ENCODE measurements at places on chromosomes 13 and 19. TPM values are rescaled to one million over a fixed set of nuclear protein-coding genes. Genes with fewer than 3 reads are reported as not detected.

LMTK3 gene
- 28.2 TPM for total RNA-seq

SULT2A1 gene
- not detected for total RNA-seq

- no peaks in the 10 kb centered on the region for H3K27me3 ChIP-seq
- DNase-seq: no peak
- H3K36me3 ChIP-seq: peaks cover 13% of the 10 kb centered on the region
- no peak overlapping the region for H3K27ac ChIP-seq
- no peak overlapping the region for H3K4me3 ChIP-seq
Observed at GRCh38 chr13:49545661-49546060, 39.7 kb downstream of the RCBTB1 start.

DNA sequence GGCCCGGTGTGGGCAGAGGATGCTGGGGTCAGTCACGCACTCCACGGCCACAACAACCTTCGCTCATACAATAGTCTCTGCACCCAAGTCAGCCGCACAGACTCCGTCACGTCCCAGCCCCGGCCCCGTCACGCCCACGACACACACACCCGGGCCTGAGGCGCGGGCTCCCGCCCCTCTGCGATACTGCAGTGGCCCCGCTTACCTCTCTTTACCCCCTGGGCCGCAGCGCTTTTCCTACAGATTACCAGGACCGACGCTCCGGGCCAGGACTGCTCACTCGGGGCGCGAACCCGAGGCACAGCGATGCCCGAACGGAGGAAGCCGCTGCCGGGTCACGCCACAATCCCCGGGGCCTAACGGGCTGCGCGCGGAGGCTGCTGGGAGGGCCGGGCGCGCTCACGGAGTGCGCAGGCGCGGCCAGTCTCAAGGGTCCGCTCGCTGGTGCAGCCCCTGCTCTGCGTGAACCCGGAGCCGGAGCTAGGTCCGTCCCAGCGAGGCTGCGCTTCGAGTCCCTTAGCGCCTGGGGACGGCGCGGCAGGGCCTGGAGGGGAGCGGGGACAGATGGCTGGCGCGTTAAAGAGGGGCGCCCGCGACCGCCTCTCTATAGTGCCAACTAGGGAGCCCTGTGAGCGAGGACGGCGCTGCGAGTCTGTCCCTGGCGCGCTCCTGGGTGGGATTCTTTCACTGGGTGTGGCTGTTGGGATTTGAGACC, at the start of gene ZFP82:
TSS of gene ZFP82 (minus strand) at position 358 of the 715 bp plus-strand sequence. CDS start 8,855 bp downstream, outside the sequence.
- H3K4me1 ChIP-seq: peaks cover 19% of the 10 kb centered on the region
- no peaks in the 10 kb centered on the region for H3K36me3 ChIP-seq
- H3K27me3 ChIP-seq: peaks cover 21% of the 10 kb centered on the region
- DNase-seq: peak; percentile 31

- peak overlapping the region; percentile 98 for H3K27ac ChIP-seq
- peaks cover 2% of the 10 kb centered on the region for H3K36me3 ChIP-seq
- DNase-seq: no peak
- peak overlapping the region; percentile 95 for H3K4me3 ChIP-seq
Observed at GRCh38 chr19:10604460-10604980, 17.4 kb upstream of the AP1M2 start.

All from T-cell (primary cell).